ENCODE measurements at places on chromosomes 2 and 18.

DNA sequence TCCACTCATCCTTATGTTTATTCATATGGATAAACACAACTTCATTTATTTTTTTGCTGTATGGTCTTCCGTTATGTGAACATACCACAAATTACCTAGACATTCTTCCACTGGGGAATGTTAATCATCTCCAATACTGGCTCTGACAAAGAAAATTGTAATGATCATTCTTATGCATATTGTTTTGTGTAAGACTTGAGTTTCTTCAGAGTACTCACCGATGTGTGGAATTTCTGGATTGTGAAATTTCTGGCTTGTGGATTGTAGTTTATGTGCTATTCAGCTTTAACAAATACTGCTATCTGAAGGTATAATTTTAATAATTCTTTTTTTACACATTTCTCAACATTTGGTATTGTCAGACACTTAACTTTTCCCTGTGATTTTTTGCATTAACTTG is 212.2 kb upstream of the THUMPD2 start:
- no peak for DNase-seq

DNA sequence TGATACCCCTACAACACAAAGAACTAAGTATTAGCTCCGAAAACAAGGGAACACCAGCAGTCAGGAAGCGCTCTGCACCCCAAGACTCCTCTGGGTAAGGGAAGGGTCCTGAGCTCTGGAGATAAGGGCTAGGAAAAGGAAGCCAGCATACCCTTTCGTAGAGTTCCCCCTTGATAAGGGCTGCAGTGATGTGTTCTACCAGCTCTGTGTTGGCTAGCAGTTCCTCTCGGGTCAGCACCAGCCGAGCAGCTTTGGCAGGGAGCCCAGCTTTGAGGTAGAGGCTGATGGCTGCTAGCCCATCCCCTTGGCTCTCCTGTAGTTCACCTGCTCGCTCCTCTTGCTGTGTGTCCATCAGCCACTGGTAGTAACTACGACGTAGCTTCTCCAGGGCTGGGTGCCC is 18.9 kb downstream of the KRTCAP3 start:
- DNase-seq: no peak

DNA sequence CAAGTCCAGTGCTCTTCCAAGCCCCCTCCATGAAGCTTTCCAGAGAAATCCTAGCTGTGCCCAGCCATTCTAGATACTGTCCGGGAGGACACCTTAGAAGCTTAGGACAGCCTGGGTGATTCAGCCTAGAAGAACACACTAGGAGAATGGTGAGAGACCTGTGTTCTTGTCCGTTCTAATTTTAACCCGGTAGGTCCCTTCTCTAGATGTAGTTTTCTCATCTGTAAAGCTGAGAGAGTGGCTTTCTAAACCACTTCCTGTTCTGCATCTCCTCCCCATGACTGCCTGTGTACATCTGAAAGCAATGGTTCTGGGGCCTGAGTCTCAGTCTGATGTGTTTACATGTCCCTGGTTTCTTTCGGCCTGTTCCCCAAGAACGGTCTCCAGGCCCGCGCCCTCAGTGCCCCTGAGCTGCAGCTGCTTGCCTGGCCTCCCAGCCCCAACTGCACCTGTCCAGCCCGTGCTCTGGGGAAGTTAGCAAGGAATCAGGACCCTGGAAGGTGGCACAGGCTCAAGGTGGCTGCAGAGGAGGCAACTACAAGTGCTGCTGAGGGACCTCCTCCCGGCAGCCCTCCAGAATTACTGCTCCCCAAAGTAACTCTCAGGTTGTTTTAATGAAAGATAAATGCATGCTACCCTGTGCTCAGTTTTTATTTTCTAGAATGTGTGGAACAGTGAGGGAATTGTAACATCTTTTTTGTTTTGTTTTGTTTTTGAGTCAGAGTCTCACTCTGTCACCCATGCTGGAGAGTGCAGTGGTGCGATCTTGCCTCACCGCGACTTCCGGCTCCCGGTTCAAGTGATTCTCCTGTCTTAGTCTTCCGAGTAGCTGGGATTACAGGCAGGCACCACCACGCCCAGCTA is 105.9 kb downstream of the LBH start:
- no peak for DNase-seq

- no peak for DNase-seq
Measured at GRCh38 chr2:100691846-100692245, 128.1 kb upstream of the NPAS2 start.

DNA sequence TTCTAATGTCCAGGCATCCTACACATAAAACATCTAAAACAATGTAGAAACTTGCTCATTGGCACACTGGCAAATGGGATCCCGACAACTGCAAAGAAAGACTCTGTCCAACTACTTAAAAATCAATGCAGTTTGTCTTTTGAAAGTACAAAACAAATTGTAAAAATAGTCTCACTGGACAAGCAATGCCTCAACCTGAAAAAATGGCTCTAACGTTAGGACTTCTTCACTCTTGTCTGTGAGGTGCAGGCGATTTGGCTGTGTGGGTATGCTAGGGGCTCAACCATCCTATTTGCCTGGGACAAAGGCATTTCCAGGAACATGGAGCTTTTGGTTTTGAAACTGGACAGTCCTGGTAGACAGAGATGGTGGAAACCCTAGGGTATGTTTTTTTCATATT is 10.7 kb downstream of the EFEMP1 start:
- no peak for DNase-seq

DNA sequence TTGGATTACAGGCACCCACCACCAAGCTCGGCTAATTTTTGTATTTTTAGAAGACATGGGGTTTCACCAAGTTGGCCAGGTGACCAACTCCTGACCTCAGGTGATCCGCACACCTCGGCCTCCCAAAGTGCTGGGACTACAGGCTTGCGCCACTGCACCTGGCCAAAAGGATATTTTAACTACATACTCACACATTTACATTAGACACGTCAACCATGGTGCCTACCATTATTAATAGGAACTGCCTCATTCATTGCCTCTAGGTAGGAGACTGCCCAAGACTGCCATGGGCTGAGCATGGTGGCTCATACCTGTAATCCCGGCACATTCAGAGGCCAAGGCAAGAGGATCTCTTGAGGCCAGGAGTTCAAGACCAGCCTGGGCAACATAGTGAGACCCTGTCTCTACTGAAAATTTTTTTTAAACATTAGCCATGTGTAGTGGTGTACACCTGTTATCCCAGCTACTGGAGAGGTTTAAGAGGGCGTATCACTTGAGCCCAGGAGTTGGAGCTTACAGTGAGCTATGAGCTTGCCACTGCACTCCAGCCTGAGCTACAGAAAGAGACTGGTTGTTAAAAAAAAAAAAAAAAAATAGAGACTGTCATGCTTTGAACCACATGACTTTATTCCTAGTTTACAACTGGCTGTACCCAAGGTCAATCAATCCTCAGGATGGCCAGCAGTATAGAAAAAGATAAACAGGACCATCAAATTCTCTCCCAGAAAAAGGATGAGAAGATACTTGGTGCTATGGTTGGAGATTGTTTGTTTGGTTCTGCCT is 31.1 kb upstream of the EPC2 start:
- no peak for DNase-seq

GRCh38 chr18:9969247-9969646 is 55.4 kb downstream of the VAPA start:
- no peak for DNase-seq

- DNase-seq: no peak
Measured at GRCh38 chr18:62976227-62976626, 260.9 kb downstream of the PHLPP1 start.
